Testis (tissue), 5 donors: ENCODE measurements at places on chromosomes 3 and 15. TPM values are rescaled to one million over a fixed set of nuclear protein-coding genes. Genes with fewer than 3 reads are reported as not detected.

DNA sequence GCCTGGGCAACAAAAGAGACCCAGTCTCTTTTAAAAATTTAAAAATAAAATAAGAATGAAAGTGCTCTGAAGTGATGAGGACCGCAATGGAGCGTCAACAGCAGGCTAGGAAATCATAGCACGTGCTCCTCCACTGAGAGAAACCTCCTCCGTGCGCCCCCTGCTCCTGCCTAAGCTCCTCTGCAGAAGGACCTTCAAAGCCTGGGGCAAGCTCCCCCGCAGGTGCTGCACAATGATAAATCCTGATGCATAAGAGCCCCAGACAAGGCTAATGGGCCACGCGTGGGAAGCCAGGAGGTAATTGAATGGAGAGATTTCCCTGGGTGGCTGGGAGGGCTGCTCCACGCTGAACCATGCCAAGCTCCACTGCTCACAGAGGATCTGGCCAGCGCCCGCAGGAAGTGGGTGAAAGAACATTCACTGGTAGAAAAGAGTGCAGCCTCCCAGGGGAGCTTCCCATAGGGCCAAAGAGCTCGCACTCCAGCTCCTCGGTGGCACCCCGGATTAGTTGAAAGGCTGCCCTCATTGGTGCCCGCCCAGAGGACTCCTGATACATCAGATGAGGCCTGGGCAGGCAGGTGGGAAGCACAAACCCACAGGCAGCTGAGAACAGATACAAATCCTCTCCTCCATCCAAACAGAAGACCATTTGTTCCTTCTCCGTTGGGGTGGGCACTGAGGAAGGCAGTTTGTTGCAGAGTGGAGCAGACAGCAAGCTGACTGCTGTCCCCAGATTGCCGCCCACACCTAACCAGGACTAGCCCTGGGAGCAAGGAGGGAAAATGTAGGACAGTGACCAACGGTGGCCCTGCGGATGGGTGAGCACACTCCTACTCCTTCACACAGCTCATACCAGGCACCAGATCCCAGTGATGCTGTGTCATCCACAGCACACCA is 52.5 kb downstream of the CPN2 start:
- no peaks in the 10 kb centered on the region for H3K27me3 ChIP-seq
- peak; percentile 28 for DNase-seq
- H3K4me3 ChIP-seq: no peak overlapping the region
- peaks cover 3% of the 10 kb centered on the region for H3K4me1 ChIP-seq
- H3K36me3 ChIP-seq: no peaks in the 10 kb centered on the region
- no peak overlapping the region for H3K27ac ChIP-seq

- no peaks in the 10 kb centered on the region for H3K27me3 ChIP-seq
- DNase-seq: no peak
- no peaks in the 10 kb centered on the region for H3K4me1 ChIP-seq
- no peaks in the 10 kb centered on the region for H3K36me3 ChIP-seq
Measured at GRCh38 chr3:109234300-109234699, 82.0 kb downstream of the DPPA2 start.

- H3K36me3 ChIP-seq: no peaks in the 10 kb centered on the region
- no peak overlapping the region for H3K4me3 ChIP-seq
- no peaks in the 10 kb centered on the region for H3K27me3 ChIP-seq
- H3K4me1 ChIP-seq: peaks cover 15% of the 10 kb centered on the region
- H3K27ac ChIP-seq: peak overlapping the region; percentile 88
Measured at GRCh38 chr3:10015461-10015904, 10.8 kb upstream of the FANCD2 start.

DNA sequence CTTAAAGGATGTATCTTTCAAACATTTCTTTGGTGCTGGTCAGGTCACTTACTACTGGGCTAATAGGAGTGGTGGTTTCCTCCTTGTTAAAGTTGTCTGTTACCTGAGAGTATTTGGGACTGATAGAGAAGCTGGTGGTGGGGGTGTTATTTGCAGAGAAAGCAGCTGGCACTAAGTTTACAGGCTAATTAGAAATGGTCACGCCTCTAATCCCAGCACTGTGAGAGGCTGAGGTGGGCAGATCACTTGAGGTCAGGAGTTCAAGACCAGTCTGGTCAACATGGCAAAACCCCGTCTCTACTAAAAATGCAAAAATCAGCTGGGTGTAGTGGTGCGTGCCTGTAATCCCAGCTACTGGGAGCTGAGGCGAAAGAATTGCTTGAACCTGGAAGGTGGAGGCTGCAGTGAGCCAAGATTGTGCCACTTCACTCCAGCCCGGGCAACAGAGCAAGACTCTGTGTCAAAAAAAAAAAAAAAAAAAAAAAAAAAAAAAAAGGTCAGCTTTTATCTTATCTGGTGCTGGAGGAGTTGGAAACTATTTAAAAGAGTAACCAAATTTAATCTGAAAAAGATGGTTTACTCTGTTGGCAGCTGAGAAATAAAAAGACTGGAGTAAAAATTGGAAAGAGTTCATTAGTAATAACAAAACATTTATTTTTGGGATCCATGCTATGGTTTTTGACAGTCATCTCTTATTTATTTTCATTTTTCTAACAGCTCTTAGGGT is 332.6 kb downstream of the PTPRG start:
- no peak overlapping the region for H3K27ac ChIP-seq
- DNase-seq: no peak
- peaks cover 27% of the 10 kb centered on the region for H3K4me1 ChIP-seq
- H3K4me3 ChIP-seq: no peak overlapping the region
- no peaks in the 10 kb centered on the region for H3K36me3 ChIP-seq
- H3K27me3 ChIP-seq: no peaks in the 10 kb centered on the region

GRCh38 chr3:108472001-108472591 is 38.3 kb downstream of the MYH15 start:
- no peak overlapping the region for H3K27ac ChIP-seq
- H3K4me1 ChIP-seq: no peaks in the 10 kb centered on the region
- no peak overlapping the region for H3K4me3 ChIP-seq
- no peaks in the 10 kb centered on the region for H3K27me3 ChIP-seq
- no peak for DNase-seq
- H3K36me3 ChIP-seq: no peaks in the 10 kb centered on the region

DNA sequence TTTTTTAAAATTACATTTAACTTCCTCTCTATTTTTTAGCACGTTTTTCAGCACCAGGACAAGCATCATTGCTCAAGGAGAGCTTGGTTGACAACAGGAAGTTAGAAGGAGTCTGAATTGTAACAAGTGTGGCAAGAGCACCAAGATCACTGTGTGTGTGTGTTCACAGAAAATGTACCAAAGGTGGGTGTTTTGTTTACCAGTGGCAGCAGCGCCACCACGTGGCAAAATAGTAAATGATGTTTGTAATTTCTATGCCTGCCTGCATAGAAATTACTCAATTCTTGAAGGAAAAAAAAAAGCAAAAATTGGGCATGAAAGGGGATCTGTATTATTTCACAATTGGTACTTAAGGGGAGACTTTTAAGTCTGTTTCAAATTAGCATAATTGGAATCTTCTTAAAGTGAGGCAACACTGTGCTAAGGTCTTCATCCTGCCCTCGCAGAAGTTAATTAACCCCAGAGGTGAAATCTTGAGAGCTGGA is 7.4 kb upstream of the U2SURP start:
- no peak overlapping the region for H3K4me3 ChIP-seq
- peak; percentile 80 for DNase-seq
- no peaks in the 10 kb centered on the region for H3K36me3 ChIP-seq
- no peaks in the 10 kb centered on the region for H3K4me1 ChIP-seq
- H3K27ac ChIP-seq: no peak overlapping the region

DNA sequence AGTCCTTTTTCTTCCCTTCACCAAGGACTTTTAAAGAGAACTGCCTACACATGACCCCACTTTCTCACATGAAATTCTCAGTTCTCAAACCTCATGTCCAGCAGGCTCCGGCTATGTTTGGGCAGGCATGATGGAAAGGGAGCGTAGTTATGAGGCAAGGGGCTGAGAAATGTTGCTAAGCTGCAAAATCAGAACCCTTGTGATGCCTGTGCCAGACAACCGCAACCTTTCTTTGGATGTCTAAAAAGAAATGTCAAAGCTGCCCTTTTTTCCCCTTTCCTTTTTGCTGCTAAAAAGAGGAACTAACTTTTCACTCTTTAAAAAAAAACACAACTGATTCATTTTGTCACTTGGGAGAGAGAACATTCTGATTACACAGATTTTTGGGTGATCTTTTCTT is 19.2 kb downstream of the GNB4 start:
- no peak overlapping the region for H3K4me3 ChIP-seq
- no peaks in the 10 kb centered on the region for H3K27me3 ChIP-seq

DNA sequence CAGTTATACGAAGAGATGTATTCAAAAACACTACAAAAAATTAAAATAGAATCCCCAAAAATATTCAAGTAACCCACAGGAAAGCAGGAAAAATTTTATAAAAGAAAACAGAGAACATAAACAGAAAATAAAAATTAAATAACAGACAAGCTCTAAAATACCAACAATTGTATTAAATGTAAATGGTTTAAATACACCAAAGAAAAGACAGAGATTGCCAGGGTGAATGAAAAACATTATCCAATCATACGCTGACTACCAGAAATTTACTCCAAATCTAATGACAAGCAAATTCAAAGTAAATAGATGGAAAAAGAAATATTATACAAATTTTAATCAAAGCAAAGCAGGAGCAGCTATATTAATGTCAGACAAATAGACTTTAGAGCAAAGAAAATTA is 103.6 kb downstream of the BOC start:
- DNase-seq: no peak
- no peaks in the 10 kb centered on the region for H3K4me1 ChIP-seq
- H3K27me3 ChIP-seq: no peaks in the 10 kb centered on the region
- H3K36me3 ChIP-seq: no peaks in the 10 kb centered on the region

- no peak for DNase-seq
- H3K27ac ChIP-seq: no peak overlapping the region
Measured at GRCh38 chr15:68885070-68885469, 45.3 kb upstream of the SPESP1 start.

CKMT1A gene
- 1.2 TPM for total RNA-seq

NUSAP1 gene
- 20.2 TPM for total RNA-seq

GOLGA8H gene
- total RNA-seq: 8.7 TPM
